Mesendoderm (in vitro differentiated cells): ENCODE measurements at places on chromosomes 1 and 21.

GRCh38 chr1:57376041-57376440 lies 47.8 kb downstream of the DAB1 start:
- DNase-seq: no peak

DNA sequence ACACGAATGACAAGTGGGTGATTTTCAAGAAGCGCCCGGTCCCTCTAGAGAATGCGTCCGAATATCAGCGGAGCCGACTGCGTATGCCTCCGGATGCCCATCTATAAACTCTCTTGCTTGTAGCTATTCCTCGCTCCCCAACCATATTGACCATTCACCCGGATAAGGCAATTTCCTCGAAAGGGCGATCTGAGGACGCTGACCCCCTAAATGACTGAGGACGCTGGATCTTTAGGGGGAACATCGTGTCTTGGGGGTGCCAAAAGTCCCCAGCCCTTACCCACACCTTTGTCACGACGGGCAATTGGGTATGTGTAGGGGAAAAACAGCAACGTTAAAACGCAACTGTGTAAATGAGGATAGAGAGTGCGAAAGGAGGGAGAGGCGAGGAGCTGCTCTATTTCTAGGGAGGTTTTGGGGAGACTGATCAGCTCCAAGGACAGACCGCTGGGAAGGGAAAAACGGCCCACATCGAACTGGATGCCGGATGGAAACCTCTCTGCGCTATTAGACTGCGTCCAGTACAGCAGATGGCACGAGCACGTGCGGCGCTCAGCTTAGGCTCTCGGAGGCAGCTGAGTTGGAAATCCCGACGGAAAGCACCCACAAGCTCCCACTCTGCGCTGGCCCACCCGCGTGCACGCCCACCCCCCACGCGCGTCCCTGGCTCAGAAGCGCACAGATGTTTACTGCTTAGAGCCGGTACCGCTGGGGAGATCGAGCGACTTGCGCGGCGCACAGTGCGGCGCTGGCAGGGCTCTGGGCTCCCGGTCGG lies 2.9 kb upstream of the PRRX1 start:
- peak; percentile 4 for DNase-seq

- DNase-seq: no peak
Observed at GRCh38 chr1:168629466-168629865, 53.1 kb downstream of the XCL1 start.

DNA sequence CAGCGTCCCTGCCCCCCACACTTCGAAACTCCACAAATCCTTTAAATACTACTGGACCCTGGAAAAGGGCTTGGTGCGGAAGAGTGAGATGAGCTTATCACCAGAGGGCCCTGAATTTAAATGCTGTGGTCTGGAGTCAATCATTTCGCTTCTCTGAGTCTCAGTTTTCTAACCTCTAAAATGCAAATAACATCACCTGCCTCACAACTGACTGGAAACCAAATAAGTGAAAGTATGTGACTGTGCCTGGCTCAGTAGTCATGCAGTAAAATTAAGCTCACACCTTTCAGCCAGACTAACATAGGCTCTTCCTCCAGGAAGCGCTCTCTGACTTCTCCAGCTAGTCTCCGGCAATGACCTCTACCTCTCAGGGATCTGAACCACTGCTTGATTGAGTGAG lies 4.2 kb downstream of the GJA4 start:
- peak; percentile 10 for DNase-seq

DNA sequence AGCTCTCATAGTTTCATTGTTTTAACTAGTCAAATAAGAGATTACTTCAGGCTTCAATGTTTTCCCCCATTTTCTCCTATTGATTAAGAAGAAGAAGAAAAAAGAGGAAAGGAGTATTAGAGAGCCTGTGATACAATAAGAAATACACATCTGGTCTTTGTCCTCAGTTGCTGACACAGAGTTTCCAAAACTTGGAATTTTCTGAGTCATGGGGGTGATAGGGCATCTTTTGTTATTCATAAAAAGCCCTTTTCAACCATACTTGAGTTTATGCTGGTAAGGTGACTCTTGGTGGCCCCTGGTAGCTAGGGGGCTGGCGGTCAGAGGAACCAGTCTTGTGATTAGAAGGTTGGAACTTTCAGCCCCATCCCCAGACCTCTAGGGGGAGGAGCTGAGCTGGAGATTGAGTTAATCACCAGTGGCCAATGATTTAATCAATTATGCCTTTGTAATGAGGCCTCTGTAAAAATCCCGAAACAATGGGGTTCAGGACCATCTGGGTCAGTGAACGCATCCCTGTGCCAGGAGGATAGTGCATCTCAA lies 28.9 kb upstream of the KLF18 start:
- DNase-seq: peak; percentile 7

DNA sequence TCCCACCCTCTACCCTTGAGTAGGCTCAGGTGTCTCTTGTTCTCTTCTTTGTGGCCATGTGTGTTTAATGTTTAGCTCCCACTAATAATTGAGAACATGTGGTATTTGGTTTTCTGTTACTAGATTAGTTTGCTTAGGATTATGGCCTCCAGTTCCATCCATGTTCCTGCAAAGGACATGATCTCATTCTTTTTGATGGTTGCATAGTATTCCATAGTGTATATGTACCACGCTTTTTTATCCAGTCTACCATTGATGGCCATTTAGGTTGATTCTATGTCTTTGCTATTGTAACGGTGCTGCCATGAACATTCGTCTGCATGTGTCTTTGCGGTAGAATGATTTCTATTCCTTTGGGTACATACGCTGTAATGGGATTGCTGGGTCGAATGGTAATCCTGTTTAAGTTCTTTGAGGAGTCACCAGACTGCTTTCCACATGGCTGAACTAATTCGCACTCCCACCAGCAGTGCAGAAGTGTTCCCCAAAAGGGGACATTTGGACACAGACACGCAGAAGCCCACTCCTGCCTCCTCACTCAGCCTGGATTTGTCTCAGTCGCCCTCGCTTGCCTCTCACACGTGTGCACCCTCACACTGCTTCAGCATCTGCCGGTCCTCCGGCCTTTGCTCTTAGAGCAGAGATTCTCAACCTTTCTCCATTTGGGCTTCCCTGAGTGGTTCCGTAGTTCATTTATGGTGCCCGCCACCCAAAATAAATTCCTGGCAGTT lies 3.7 kb downstream of the MX2 start:
- no peak for DNase-seq

DNA sequence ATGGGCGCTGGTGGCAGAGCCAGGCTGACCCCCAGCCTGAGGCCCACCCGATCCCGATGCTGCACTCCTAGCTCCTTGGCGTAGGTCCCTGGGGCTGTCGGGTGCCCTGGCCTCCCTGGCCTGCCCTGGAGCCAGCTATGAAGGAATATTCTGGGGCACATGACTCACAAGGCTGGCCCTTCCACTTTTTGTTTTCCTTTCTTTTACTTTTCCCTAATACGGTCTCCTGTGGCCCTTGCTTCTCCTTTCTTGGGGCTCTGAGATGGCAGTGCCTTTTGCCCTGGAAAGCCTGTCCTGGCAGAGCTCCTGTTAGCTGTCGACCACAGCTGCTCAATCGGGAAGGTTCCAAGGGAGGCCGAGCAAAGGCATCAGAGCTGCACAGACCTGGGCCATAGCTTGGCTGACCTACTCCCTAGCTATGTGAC lies 22.1 kb downstream of the ARHGEF10L start:
- DNase-seq: no peak

- peak; percentile 57 for DNase-seq
Observed at GRCh38 chr1:244836135-244836521, 670 bp downstream of the COX20 start.

- no peak for DNase-seq
Observed at GRCh38 chr1:112271270-112271669, 124.7 kb upstream of the CTTNBP2NL start.

DNA sequence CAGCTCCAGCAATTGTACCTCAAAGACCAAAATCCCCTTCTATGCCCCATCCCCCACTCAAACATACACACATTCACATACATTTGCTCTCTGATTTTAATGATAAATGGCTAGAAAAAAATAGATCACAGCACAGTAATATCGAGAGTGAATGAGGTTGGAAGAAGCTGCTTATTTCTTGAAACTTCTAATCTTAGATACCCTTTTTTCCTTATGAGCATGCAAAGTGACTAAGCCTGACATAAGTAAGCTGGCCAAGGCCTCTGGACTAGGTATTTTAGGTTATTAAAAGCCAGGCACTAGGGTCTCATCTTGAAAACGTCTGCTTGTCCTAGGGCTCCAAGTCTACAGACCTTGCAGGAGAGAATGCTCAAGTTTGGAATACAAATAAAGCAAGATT lies 133.6 kb downstream of the TGFBR3 start:
- no peak for DNase-seq

DNA sequence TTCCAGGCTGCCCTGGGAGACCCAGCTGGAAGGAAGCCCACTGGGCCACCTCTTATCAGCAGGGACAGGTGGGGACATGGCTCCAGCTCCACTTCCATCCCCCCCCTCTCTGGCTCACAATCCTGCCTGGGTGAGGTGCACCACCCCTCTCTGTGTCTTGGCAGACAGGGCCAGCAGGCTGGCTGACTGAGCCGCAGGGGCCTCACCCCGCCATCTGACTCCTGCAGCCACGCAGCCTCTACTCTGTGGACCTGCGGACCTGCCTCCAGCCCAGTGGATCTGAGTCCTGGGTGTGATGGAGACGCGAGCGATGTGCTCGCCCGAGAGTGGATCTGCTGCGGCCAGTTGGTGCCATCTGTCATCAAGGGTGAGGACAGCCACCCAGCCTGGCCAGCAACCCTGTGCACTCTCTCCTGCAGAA lies 30.1 kb downstream of the RCC2 start:
- no peak for DNase-seq

- DNase-seq: no peak
Observed at GRCh38 chr21:23732776-23733175, 1874.5 kb downstream of the MRPL39 start.

DNA sequence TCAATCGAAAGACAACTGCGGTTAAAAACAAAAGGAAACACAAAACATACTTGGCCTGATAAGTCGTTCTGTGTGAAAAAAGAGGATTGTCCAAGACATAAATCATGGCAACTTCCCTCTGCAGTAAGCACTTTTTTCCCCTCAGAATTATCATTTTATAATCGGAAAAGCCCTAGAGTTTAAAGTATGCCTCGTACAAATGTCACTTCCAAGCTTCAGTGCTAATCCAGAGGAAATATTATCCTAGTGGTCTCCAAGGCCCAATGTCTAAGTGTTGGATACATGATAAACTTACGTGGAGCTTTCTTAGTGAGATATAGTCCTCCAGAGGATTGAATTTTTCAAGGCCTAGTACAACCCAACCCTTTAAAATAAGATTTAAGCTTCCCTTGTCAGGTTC lies 11.2 kb upstream of the NTMT2 start:
- DNase-seq: no peak

DNA sequence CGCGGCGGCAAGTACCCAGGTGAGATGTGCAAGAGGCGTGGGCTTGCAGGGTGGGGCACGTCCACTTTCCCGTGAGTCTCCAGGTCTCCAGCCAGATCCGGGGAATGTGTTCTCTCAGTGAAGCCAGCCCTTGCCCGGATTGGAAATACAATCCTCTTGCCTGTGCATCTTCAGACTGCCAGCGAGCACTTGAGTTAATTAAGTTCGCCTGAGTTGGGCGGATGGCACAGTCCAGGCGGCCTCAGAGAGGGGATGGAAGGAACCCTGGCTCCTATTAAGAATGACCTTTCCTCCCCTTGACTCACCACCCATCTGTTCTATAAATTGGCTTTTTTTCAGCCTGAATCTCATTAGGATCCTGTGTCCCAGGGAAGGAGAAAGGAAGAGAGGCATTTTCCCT lies 33.3 kb upstream of the CNTN2 start:
- DNase-seq: no peak

GRCh38 chr1:89454845-89455521 lies 69.6 kb upstream of the LRRC8B start:
- peak; percentile 60 for DNase-seq

DNA sequence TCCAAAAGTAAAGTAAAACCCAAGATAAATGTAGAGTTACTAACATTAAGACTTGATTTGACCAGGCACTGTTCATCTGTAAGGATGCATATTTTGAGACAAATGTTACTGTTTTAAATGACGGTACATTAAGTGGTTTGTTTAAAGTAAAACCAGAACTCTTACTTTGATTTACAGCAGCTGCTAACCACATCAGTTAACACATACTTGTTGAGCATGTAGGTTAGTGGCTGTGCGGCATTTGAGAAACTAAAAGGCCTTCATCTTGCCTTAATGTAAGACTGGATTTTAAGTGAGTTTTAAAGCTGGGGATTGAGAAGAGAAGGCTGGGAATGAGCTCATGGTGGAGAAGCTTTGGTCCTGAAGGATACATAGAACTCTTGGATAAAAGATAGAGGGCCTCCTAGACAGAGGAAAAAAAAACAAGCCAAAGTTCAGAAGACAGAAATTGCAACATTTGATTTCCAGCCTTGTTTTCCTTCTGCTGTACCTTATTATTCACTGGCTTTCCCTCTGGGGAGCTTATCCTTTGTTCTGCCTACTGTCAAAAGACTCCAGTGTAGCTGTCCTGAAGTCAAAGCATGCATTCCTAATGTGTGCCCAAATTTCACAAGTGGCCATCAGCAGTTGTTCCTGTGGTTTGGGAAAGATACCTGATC lies 66.6 kb downstream of the MTR start:
- DNase-seq: no peak
